Activated naive CD4-positive, alpha-beta T cell (primary cell): ENCODE measurements at places on chromosomes 6 and 20.

- no peak for DNase-seq
These were observed at the start of gene TULP1 for GRCh38 chr6:35512740-35513139. Gene TULP1 (minus strand): TSS chr6:35512896. CDS start chr6:35512858, 38 bp downstream.

- no peak for DNase-seq
These were observed 1.0 kb downstream of the TGM2 start for GRCh38 chr20:38164069-38164468.

DNA sequence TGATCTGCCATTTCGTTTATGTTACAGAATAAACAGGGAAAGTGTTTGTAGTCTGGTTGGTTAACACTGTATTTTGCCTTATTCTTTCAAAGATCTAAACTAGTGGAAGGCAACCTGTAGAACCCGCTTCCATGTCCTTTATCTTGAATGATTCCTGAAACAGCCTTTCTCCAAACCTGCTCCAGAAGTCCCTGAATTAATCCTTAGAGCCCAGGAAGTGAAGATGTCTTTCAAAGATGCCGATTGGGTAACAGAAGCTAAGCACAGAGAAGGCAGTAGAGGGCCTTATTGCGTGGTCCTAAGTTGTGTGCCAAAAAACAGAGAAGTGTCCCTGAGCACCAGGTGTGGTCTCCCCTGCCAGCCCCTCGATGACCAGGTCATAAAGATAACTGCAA is 19.2 kb upstream of the ZSCAN16 start:
- no peak for DNase-seq

- DNase-seq: no peak
These were observed 557.2 kb upstream of the ARID1B start for GRCh38 chr6:156219973-156220372.

- DNase-seq: no peak
These were observed 15.4 kb upstream of the PREX1 start for GRCh38 chr20:48843057-48843806.

DNA sequence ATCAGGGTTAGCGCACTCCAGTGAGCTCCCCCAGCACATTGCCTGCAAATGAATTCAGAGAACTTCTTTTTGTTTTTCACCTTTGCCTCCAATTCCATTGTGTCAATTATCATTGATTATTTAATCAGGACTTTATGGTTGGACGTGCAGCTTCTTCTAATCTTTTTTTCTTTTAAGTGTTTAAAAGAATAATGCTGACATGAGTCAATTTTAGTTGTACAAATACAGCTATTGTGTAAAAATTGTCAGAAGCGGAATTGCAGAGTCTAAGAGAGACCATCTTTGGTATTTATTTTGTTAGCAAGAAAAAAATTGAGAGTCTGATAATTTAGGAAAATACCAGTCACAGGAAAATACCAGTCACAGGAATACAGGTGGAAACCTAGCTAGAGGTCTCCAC is 5.5 kb downstream of the ABT1 start:
- no peak for DNase-seq

- DNase-seq: no peak
These were observed 156.9 kb downstream of the MAFB start for GRCh38 chr20:40532103-40532502.

DNA sequence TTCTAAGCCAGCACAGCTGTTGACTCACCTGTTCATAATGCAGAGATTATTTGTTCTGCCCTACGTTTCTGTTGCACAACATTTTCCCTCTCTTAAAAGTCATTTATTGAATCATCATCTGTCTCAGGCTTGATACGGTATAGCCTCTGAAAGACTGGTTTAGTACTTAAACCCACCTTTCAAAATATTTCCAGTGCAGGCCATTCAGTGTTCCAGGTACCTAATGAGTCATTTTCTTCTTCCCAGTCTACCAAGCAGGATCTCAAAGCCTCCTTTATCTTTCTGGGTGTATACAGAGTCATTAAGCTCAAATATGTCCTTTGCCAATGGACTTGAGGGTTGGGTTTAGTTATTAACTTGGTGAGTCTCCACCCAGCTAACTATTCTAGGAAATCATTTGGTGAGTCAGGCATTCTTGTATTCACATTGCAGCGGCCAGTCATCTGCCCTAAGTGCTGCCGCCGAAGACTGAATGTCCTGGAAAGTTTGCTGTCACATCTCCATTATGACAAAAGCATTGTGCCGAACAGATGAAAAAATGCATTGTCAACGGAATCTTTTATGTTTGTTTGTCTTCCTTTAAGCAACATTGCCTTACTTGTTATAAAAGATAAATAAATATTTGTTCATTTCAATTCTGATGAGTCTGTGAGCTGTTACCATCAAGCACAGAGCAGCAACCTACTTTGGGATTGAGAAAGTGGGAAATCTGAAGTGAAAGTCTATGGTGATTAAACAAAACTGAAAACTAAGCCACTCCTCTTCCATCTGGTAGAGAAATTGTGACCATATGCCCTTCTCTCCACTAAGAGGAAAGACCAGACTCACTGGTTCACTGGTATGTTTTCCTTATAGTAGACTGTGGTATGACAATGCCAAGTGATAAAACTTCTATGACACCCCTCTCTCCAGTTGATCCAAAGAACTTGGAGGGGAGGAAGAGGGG is 14.3 kb upstream of the FAM135A start:
- no peak for DNase-seq

- no peak for DNase-seq
These were observed 609 bp downstream of the L3MBTL1 start for GRCh38 chr20:43508106-43508505.

- no peak for DNase-seq
These were observed 1.3 kb upstream of the RNF217 start for GRCh38 chr6:124960757-124961463.

DNA sequence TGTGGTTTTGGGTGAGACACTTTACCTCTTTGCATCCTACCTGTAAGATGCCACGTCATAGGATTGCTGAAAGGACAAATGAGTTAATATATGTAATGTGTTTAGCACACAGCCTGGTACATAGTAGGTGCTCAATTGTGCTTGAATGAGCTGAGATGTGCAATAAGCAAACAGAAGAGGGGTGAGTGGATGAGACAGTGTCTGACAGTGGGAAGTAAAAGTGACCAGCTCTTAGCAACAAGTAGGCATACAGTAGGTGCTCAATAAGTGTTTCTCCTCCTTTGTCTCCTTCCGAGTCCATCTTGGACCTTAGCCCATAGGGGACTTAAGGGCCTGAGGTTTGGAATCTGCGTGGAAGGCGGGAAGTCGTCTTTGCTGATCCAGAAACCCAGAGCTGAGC is 104.7 kb downstream of the CEBPB start:
- DNase-seq: no peak

- DNase-seq: no peak
These were observed 31.5 kb downstream of the PMEPA1 start for GRCh38 chr20:57678340-57678739.

DNA sequence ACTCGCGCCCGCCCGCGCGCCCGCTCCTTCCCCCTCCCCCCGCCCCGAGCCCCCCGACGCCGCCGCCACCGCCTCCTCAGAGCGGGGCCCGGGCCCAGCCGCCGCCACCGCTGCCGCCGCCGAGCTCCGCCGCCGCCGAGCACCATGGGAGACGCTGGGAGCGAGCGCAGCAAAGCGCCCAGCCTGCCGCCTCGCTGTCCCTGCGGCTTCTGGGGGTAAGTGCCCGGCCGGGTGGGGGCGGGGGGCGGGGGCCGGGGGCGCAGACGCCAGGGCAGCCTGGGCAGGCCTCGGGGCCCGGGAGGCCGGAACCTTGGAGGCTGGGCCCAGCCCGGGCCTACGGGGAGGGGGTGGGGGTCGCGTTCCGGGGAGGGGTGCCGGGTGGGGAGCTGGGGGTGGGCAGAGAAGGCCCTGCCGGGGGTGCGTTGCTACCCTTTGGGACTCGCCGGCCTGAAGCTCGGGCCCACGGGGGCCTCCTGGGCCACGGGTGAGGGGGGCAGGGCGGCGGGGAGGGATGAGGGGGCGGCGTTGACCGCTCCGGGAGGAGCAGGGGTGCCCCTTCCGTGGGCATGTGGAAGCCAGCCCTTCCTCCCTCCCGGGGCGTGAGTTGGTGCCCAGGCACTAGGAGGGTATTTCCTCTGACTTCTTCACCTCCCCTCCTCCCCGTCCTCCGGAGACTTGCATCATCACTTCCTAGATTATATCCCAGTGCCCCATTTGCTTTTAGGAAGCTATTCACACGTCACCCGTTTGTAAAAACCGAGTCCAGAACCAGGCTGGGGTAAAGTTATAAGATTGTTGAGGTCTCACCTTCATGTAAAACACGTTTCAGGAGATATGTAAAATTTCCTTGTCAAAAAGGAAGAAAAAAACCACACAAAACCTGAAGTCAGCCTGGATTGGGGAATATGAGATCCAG is 533 bp downstream of the ZFAND3 start:
- no peak for DNase-seq

- DNase-seq: no peak
These were observed 249.3 kb downstream of the PRKN start for GRCh38 chr6:162478192-162478671.

DNA sequence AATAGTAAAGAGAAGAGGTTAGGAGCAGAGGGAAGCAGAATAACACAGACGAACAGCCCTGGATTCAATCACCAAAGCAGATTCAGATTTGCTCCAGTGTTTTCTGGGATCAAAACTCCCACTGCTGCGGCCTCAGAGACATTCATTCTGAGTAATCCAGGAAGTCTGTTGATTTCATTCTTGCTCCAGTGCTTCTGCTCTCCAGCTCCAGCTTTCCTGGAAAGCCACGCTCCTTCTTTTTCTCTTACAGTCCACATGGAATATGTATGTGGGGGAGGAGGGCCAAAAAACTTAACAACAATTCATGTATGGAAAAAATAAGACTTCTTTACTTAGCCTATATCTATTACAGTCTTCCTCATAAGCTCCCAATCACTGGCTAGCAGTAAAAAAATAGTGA is 26.4 kb upstream of the UST start:
- no peak for DNase-seq

- DNase-seq: no peak
These were observed 92.8 kb upstream of the RNF217 start for GRCh38 chr6:124869416-124869815.

DNA sequence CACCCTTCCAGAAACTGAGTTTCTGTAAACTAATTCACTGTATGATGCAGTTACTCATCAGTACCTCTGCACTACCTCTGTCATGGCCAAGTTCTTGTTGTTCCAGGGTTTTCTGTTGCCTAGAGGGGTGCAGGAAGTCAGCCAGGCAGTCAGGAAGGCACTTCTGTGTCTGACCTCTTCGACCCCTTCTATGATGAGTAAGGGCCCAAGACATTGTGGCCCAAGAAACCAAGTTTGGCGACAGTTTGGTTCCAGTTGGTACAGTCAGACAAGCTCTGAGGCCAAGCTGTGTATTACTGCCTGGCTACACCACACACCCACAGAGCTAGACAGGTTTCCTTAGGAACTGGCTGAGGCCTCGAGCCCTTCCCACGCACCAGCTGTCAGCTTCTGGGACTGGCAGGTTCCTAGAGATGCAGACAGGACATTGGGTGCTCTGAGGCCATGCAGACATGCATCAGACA is 41.2 kb downstream of the TRAF3IP2 start:
- no peak for DNase-seq

DNA sequence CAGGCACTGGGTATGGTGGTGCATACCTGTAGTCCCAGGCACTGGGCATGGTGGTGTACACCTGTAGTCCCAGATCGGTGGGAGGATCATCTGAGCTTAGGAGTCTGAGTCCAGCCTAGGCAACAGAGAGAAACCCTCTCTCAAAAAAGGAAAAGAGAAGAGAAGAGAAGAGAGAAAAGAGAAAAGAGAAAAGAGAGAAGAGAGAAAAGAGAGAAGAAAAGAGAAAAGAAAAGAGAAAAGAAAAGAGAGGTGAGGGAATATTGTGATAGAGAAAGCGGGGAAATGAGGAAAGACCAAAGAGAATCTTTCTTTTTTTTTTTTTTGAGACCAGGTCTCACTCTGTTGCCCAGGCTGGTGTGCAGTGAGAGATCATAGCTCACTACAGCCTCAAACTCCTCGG is 108.7 kb downstream of the ARHGAP18 start:
- no peak for DNase-seq

GRCh38 chr20:58162986-58163385 is 65.5 kb downstream of the ANKRD60 start:
- no peak for DNase-seq

DNA sequence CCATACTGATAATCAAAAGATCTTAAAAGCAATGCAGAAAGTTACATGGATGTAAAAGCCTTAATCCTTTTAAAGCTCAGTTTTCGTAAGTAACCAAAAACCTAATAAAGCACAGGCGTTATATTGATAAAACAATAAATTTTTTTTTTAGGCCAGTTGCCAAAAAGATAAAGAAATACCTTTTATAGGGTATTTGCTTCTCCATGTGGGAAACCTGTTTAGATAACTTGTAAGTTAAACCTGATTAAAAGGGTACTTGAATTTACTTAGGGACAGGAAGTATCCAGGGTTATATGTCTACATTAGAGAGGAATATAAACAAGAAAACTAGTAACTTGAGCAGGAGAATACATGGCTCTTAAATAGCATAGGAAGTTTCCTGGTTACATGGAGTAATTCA is 21.1 kb downstream of the FBXO9 start:
- no peak for DNase-seq

- DNase-seq: no peak
These were observed 177.3 kb upstream of the CCN2 start for GRCh38 chr6:132128424-132128823.

- no peak for DNase-seq
These were observed 71.2 kb downstream of the FLRT3 start for GRCh38 chr20:14266246-14266645.

DNA sequence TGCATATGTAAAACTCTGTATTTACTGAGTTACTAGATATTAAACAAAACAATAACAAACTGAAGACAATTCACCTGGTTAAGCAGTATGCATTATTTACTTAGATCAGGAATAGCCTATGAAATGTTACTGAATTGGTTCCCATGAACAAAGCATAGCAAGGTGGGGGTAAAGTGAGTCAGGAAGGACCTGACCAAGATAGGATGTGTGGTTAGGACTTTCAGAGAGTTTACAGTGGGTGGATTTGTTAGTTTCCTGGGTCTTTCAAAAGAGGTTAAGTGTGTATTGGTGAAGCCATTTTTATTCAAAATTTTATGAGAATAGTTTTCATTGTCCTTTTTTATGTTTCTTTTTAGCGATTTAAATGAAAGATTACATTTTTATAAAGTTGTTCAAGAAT is 32.9 kb downstream of the TBPL1 start:
- no peak for DNase-seq

- DNase-seq: no peak
These were observed 67.9 kb downstream of the ANKRD60 start for GRCh38 chr20:58160451-58161061.

GRCh38 chr20:20215976-20216727 is 151.8 kb upstream of the INSM1 start:
- DNase-seq: no peak

DNA sequence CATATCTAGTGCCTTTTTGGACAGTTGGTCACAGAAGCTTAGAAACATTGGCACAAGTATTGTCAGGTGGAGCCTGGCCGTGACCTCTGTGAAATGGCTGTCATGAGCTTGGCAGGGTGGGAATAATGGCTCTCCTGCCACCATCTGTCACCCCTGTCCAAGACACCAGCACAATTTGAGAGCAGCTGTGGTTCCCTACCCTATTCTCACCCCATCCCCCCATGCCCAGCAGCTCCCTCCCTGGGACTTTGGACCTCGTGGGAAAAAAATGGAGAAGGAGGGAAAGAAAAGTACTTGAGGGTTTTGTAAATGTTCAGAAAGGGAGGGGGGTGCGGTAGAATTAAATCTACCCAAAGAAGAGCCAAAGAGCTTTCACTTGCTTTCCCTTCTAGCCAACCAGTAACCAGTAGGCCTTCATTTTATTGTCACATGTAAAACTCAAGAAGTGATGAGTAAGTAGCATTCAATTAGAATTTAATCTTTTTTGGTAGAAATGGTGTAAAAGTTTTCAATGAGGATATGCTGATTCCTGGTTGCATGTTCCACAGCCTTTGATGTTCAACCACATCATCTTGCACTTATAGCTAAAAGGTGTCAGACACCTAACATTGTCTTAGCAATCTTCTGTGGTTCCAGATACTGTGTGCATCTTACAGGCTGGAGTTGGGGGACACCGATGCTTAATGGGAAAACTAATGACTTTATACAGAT is 263.5 kb upstream of the TAB2 start:
- no peak for DNase-seq
